Esophagus squamous epithelium (tissue), 5 donors: ENCODE measurements at places on chromosomes 12 and 14.
A peak's percentile ranks its signal among the peaks of the same experiment; 100 is the strongest.

- no peak for DNase-seq
Measured at GRCh38 chr12:614411-614970, 48.8 kb downstream of the NINJ2 start.

DNA sequence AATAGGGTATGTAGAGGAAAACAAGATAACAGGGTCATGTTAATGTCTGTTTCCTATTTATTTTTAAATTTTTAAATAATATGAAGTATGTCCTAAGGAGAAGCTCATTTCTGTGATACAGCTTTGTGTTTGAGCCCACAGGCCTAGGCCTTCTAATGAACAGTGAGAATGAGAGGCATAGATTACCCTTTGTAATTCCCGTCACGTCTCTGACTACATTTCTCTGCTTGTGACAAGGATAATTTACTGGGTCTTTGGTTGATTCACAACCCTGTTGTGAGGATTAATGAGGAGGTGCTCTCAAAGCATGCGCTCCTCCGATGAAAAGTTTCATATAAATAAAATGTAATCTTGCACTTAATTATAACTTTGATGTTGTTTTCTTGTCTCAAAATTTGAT, 56.1 kb downstream of the SYT10 start:
- no peak for DNase-seq

- no peak for DNase-seq
Measured at GRCh38 chr12:95859947-95860850, 1.4 kb downstream of the SNRPF start.

GRCh38 chr14:104392396-104393198, 187.0 kb upstream of the C14orf180 start:
- no peak for DNase-seq

- no peak for DNase-seq
Measured at GRCh38 chr12:1620092-1620491, 8.9 kb upstream of the WNT5B start.

DNA sequence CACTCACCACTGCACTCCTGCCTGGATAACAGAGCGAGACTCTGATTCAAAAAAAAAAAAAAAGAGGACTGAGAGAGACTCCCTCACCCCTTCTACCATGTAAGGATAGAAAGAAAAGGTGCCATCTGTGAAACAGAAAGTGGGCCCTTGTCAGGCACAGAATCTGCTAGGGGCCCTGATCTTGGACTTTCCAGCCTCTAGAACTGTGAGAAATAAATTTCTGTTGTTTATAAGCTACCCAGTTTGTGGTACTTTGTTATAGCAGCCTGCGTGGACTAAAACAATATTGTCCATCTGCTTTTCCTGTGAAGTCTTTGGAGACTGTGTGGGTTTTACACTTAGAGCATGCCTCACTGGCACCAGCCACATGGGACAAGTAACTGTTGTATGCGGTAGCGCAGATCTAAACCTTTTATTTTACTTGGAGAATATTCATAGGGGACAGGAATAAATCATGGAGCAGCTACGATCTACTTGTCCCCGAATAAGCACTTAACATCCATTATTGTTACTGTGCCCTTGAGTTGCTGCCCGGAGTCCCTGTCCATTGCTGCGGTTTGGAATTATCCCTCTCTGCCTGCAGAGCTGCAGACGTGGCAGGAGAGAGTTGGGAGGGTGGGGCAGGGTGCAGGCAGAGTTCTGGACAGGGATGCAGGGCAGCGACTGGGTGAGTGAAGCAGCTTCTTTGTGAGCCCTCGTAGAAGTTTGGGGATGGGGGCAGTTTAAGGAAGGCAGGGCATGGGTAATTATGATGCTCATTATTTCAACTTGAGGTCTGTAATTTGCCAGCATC, 52.4 kb upstream of the STON2 start:
- no peak for DNase-seq

- DNase-seq = no peak
Measured at GRCh38 chr14:49505041-49505766, 81.0 kb downstream of the RPS29 start.

- DNase-seq = no peak
Measured at GRCh38 chr12:92425165-92425564, 277.6 kb upstream of the PLEKHG7 start.

GRCh38 chr14:60116181-60116580, 24.5 kb downstream of the PCNX4 start:
- no peak for DNase-seq

- no peak for DNase-seq
Measured at GRCh38 chr14:64637735-64638473, 66.3 kb upstream of the PLEKHG3 start.

DNA sequence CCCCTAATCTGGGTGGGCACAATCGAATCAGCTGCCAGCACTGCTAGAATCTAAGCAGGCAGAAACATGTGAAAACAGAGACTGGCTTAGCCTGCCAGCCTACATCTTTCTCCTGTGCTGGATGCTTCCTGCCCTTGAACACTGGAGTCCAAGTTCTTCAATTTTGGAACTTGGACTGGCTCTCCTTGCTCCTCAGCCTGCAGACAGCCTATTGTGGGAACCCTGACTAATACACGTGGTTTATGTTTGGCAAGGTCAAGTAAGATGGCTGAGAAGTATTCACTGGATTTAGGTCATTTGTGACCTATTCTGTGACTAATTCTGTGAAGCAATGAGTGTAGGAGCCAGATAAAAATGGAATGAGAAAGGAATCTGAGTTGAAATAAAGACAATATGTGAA, 11.0 kb downstream of the GPR135 start:
- DNase-seq = no peak

DNA sequence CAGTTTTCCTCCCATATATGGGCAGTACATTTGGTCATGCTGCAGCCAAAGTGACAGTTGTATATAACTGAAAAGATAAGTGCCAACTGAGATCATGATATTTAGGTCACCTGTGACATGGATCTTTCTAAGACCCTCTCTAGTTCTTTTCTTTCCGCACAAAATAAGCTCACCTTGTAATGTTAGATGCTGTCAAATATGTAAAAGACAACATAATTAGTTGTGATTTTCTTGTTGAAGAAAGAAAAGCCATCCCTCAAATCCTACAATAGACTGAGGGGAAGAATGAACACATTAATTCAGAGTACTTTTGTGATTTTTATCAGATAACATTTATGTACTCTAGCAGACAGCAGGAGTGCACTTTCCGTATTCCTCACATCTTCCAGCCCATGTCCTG, 37.4 kb downstream of the OVCH1 start:
- no peak for DNase-seq

DNA sequence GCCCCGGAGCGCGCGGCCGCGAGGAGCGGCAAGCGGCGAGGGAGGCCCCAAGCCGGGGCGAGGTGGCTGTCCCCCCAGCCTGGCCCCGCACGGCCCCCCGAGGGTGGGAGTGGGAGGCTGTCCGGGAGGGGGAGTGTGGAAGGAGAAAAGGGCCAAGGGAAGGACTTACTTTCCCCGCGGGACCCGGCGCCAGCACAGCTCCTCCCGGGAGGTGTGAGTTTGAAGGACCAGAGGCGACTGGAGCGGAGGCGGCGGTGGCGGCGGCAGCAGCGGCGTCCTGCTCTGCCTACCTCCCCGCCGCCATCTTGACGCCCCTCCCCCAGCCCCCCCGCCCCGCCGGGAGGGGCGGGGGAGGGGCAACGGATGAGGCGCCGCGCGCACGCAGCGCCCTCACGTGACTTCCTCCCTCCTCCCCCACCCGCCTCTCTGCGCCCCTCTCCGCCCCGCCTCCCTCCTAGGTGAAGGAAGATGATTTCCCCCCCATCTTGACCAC, at the start of gene SBNO1:
SBNO1 (minus strand) TSS at position 316 of the 493 bp plus-strand sequence. CDS start 14,406 bp downstream, outside the sequence.
- peak; percentile 73 for DNase-seq

DNA sequence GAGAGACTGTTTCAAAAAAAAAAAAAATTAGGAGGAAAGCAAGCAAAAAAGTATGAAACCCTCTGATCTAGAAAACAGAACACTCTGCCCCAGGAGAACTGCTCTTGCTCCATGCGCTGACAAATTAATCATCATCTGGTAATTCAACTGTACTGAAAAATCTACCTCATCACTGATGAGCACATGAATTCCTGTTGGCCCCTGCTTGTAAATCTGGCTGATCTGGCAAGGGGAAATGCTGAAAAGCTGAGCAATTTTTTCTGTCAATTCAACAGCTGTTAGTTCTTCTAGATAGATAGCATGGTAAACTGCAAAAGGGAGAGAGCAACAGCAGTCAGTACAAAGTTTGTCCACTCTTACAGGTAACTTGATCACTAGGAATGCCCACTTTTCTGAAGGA, 15.2 kb upstream of the CSRNP2 start:
- no peak for DNase-seq

- DNase-seq = no peak
Measured at GRCh38 chr12:108357834-108358579, 18.9 kb upstream of the CMKLR1 start.

DNA sequence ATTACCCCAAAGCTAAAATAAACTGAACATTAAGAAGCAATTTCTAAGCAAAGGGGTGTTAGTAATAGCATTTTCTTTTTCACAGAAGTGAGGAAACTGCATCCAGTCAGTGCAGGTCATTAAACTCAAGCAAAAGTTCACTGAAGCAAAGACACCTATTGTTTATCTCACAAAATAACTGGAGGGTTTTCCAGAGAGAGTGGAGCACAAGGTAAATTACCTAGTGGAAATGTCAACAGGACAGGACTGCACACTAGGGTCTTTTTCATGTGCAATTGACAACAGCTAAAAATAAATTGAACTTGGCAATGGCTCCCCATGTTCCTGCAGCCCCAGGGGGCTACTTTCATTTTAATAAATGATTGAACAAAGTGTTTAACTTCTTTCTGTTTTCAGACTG, 742.0 kb downstream of the GALC start:
- DNase-seq = no peak

GRCh38 chr12:94525951-94526350, 66.3 kb upstream of the CEP83 start:
- no peak for DNase-seq

DNA sequence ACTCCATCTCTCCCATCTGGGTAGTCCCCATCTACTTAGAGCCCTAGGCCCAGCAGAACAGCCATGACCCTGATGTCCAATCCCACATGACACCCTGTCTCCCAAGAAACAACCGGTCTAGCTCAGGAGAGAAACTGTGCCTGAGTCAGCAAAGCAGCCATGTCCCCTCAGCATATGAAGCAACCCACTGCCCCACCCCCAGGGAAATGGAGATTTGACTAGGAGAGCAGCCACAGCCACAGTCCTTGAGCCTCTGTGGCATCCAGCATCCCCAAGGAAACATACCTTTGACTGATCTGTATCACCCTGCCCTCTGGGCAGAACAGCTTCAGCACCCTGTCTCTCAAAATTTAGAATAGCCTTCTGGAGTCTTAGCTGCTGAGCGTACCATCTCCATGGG, 641.9 kb upstream of the FBXO33 start:
- DNase-seq = no peak

- no peak for DNase-seq
Measured at GRCh38 chr14:99937475-99938244, 127.6 kb upstream of the EVL start.

- DNase-seq = no peak
Measured at GRCh38 chr14:100384819-100385813, 62.0 kb downstream of the SLC25A47 start.

DNA sequence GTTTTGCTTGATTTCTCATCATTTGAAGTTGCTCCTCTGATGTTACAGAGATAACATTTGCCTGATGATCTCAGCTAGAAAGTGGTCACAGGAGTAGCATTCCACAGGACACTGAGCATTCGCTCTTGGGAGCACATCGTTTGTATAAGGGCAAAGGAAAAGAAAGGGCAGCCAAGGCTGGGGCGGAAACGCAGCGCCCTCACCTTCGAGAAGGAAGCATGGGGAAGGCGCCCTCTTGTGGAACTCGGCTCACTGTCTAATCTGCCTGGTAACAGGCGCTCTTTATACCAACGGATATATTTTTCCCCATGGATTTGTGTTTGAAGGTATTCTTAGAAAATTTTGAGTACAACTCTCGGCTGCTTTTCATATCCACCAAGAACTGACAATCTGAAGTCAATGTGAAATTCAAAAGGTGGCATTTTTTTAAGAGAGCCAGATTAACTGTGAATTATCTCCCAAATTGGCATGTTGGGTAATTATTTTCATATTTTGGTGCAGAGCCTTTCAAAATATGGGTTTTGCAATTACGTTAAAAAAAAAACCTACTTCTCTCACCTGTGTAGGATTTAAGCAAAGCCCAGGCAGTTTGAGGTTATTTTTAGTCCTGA, 172.7 kb downstream of the CAND1 start:
- peak; percentile 2 for DNase-seq
